ENCODE measurements at places on chromosomes 4 and X.

DNA sequence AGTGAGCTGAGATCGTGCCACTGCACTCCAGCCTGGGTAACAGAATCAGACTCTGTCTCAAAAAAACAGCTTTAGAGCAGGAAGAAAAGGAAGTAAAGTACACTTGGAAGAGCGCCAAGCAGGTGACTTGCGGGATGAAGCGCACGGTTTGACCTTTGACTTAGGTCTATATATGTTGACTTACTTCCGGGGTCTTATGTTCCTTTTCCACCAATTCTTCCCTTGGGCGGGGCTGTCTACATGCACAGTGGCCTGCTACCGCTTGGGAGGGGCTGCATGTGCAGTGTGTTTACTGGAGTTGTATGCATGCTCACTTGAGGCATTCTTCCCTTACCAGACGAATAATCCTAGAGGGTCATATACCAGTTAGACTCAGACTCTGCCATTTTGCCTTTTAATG, 108.6 kb downstream of the APOOL start:
- DNase-seq: no peak

GRCh38 chrX:33330798-33331197, 119.4 kb upstream of the DMD start:
- no peak for DNase-seq

GRCh38 chr4:102061133-102061532, 270.6 kb downstream of the BANK1 start:
- DNase-seq: no peak

- no peak for DNase-seq
These were observed 17.4 kb upstream of the SLC34A2 start for GRCh38 chr4:25638221-25638601.

- no peak for DNase-seq
These were observed 13.1 kb upstream of the ETNPPL start for GRCh38 chr4:108775921-108776320.

DNA sequence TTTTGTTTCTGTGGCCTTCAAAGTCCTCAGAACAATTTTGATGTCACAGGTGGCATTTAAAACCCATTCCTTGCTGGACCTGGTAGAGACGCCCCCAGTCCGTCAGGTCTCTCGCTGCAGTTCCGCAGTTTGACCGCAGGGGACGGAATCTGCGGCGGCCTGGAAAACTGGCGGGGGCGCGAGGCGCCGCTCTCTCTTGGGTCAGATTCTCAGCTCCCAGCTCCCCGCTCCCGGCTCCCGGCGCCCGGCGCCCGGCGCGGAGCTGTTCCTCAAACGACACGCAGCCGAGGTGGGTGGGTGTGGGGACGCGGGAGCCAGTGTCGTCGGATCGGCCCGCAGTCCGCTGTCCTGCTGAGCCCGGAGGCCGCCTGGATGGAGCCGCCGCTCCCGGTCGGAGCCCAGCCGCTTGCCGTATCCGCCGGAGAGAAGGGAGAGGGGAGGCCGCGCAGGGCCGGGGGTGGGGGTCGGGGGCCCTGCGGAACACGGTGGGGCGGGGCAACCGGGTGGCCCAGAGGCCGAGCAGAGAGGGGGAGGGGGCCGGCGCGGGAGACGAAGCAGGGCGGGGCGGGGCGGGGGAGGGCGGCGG, at the start of gene OCRL:
Gene OCRL (plus strand): TSS at position 192 of the 586 bp plus-strand sequence. CDS start 181 bp downstream, at position 373.
- peak; percentile 58 for DNase-seq

- DNase-seq: no peak
These were observed 13.8 kb downstream of the CENPC start for GRCh38 chr4:67531379-67531962.

DNA sequence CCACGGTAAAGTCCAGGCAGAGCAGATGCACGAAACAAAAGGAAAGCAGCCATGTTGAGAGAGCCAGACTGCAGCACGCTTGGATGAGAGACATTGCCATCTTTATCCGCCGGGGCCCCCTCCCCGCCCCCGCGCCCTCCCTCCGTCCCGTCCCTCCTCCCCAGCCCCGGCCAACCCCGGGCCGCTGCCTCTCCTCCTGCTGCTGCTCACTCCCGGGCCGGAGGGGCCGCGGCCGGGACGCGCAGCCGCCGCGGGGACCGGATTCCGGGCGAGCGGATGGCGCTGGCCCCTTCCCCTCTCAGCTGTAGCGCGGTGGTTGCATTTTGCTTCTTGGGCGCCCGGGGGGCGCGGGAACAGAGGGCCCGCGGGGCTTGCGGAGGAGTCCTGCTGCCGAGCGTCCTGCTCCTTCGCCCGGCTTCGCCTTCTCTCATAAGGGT, 542 bp downstream of the RNF150 start:
- DNase-seq: peak; percentile 23

GRCh38 chrX:18674417-18674787, 2.5 kb upstream of the RS1 start:
- peak; percentile 74 for DNase-seq

DNA sequence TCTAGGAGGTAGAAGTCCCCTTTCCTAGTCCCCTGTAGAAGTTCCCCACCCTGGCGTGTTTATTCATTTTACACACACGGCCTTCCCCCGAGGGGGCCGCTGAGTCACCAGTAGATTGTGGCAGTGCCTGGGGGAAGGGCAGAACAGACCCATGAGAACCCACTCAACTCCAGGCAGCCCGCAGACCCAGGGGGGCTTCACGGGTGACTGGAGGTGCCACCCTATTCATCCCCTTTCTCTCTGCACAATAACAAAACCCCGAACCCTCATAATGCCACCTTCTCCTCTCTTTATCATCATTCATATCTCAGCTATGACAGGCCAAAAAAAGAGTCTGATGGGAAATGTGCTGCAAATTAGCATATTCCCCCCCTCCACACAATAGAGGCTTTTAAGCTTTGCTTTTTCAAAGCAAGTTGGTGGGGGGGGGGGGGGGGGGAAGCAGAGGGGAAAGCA, 20.4 kb upstream of the GPM6B start:
- no peak for DNase-seq

GRCh38 chr4:175988511-175988910, 77.1 kb upstream of the WDR17 start:
- no peak for DNase-seq

DNA sequence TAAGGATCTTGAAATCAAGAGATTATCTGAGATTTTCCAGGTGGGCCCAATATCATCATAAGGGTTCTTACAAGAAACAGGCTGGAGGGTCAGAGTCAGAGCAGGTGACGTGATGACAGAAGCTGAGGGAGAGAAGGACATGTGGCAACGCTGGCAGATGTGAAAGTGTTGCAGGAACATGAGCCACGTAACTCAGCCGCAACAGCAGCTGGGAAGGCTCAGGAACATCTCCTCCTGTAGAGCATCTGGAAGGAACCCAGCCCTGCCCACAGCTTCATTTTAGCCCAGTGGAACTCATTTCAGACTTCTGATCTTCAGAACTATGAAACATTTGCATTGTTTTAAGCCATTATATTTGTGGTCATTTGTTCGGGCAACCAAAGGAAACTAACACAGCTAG, 156.3 kb upstream of the VEGFC start:
- no peak for DNase-seq

DNA sequence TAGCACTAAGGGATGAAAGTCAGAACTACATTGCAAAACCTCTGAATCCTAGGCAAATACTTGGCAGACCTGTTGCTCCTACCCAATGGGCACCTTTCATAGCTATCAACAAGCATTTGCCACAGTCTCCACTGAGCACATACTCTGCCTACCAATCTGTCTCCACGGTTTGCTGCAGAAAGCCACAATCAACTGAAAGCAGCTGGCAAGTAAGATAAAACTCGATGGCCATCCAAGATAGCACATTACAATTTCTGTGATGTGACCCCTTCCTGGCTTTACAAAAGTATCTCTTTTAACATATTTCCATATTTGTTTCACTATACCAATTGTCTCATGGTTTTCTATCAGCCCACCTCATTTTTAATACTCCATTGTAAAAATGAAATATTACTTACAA, 1060.5 kb upstream of the INTU start:
- DNase-seq: no peak

- no peak for DNase-seq
These were observed 36.5 kb downstream of the TXLNG start for GRCh38 chrX:16822723-16823122.

GRCh38 chr4:116515959-116516358, 569.4 kb downstream of the TRAM1L1 start:
- no peak for DNase-seq

DNA sequence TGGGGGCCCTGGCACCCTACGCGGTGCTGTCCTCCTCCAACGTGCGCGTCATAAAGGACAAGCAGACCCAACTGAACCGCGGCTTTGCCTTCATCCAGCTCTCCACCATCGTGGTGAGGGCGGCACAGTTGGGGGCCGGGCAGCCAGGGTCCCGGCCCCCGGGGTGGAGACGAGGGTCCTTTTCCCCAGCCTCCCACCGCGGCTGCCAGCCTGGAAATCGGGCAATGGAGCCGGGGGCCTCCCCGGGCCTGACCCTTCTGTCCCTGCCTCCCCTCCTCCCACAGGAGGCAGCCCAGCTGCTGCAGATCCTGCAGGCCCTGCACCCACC, 13.7 kb upstream of the UBA1 start:
- DNase-seq: no peak

DNA sequence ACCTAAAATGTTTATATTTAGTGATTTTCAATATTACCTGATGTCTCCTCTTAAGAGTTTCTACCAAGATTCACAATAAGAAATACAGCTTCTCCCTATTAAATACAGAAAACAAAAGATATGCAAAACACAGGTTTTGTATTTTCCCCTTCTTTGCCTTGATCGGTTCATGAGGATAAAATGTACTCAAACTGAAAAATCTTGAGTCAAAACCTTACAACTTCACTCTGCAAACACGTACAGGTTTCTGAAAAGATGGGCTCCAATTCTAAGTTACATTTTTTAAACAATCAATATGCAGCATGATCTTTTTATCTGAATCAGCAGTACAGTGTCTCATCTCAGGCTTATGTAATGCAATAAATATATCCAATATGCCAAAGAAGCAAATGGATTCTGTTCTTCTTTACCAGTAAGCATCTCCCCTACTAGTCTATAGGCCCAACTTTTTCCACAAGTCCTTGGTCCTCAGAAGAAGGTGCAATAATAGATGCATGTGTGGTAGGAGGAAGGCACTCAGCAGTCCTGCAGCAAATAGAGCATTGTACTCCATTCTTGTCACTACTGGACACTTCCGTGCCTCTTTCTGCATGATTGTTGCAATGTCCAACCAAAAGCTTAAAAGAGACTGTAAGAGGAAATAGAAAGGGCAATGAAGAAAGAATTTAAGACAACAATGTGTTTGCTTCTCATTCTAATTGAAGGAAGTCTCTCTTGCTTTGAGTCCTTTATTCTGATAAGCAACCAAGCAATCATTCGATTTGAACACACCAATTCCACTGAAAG, 3.2 kb downstream of the MAPK10 start:
- DNase-seq: no peak

- no peak for DNase-seq
These were observed 114.8 kb downstream of the REELD1 start for GRCh38 chr4:146329050-146329716.

DNA sequence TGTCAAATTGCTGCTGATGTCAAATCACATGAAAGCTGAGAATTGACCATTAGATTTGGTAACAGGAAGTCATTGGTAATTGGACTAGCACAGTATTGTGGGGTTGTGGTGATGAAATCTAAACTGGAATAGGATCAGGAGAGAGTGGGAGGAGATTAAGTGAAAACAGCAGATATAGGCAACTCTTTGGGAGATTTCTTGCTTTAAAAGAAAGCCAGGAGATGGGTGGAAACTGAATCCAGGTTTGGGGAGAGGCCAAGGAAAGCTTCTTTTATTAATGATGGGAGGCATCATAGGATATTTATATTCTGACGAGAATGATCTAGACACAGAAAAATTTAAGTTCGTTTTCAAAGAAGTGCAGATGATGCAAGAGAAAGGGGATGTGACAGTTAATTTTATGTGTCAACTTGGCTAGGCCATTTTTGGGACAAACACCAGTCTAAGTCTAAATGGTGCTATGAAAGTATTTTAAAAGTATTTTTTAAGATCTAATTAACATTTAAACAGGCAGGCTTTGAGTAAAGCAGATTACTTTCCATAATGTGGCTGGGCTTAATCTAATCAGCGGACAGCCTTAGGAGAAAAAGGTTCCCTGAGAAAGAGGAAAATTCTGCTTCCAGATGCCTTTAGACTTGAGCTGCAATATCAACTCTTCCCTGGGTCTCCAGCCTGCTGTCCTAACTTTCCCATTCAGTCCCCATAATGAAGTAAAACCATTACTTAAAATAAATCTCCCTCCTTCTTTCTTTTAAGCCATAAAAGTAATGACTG, 24.7 kb downstream of the SEC24D start:
- DNase-seq: no peak

- no peak for DNase-seq
These were observed 17.4 kb downstream of the ZNF827 start for GRCh38 chr4:145921231-145921630.

DNA sequence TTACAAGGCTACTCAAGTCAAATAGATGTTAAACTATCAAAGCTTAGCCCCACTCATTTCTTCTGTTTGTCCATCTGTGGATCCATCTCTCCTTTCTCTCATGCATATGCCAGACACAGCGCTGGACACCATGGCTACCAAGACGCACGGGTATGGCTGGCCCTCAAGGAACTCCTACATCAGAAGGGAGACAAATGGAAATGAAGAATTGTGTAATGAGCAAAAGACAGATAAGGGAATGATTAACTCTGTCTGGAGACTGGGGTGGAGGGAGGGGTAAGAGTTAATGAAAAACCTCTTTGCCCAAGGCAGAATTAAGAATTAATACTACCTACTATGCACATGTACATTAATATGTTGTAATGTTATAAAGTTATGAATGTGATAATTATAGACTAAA, 88.1 kb downstream of the MGST2 start:
- no peak for DNase-seq

DNA sequence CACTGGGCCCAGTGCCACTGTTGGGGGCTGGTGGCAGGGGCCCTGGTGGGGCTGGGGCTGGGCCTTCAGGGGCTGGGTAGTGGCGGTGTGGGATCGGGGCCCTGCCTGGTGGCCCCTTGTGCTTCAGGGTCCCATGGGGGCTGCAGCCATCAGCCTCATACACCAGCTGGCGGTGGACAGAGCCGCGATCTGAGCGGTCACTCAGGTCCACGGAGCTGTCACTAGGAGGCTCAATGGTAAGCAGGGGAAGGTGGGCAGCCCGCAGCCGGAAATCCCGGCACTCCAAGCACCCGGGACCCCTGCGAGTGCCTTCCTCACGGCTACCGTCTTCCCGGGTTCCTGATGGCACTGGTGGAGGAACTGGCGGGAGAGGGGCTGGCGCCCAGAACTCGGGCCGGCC, 25.5 kb upstream of the KDM5C start:
- DNase-seq: no peak

GRCh38 chr4:53055274-53055673, 193.2 kb downstream of the RASL11B start:
- DNase-seq: peak; percentile 34

DNA sequence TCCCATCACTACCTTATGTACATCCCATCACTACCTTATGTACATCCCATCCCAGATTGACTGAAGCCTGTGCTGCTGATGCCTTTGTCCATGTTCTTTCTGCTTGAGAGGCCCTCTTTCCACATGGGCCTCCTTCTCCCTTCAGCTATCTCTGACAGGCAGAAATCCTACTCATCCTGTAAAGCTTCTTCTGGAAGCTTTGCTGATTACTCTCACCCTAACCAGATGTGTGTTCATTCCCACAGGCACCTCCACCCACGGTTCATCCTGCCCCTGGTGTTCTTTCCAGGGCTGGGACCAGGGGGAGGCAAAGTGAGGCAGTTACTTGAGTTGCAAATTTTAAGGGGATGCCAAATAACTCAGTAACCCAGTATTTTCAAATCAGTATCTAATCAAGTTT, 22.5 kb upstream of the FBXW7 start:
- no peak for DNase-seq

- no peak for DNase-seq
These were observed 29.5 kb downstream of the TMEM131L start for GRCh38 chr4:153495480-153496193.

Data from NCI-H1105 treated with DMSO at 0.1 percent for 48 hours (cell line).